ENCODE measurements at places on chromosomes 12 and 14.

DNA sequence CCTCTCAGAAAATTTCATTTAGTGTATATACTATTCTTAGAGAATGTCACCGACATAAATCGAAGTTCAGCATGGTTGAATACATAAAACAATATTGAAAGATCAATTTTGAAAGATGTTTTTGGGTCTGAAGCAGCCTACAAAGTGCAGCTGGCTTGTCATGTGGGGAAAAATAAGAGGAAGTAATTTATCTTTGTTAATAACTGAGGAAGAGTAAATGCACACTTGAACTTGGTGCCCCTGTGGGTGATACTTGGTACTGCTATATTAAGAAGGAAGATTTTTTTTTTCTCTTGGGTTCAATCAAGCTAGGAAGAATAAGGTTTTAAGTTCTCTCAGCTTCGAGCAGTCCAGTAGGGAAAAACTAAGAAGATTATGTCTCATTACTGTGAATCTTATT, 661.3 kb downstream of the RPL10L start:
- peak; percentile 19 for DNase-seq

DNA sequence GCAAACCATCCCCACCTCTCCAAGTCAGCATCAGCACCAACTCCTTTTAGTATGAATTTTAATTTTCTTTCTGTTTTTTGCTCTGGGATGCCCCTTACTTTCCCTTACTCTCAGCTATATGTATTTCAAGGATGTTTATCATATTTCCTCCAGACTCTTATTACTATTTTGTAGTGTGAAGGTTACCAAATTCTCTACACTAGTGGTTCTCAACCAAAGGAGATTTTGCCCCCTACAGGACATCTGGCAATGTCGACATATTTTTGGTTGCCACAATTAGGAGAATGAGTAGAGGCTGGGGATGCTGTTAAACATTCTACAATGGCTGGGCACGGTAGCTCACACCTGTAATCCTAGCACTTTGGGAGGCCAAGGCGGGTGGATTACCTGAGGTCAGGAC, 29.1 kb upstream of the SOS2 start:
- DNase-seq, result peak; percentile 61

- no peak for DNase-seq
Measured at GRCh38 chr14:24943024-24943423, 106.9 kb downstream of the STXBP6 start.

DNA sequence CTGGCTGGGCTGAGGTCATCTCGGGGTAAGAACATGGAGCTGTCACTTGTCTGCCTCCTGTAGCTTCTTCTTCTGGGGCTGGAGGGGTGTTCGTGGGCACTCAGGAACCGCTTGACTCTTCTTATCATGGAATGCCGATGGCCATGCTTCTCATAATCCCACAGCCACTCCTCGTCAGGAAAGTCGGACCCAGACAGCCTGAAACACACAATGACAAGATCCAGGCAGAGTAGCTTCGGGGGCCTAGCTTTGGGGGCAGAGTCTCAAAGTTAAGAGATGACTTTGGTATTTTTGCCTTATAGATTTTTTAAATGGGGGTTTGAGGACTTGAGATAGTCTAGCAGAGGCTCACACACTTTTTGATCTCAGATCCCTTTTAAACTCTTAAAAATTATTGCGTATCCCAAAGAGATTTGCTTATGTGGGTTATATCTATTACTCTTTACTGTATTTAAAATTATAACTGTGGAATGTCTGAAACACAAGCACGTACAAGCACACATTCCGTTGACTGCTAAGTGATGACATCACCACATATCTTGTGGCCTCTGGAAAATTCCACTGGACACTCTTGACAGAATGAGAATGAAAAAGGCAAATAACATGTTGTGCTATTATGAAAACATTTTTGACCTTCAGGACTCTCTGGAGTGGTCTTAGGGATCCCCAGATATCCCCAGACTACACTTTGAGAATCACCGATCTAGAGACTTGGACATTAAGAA, 43.3 kb downstream of the BEST3 start:
- DNase-seq, result no peak

GRCh38 chr12:106794369-106794768, 19.9 kb downstream of the RIC8B start:
- DNase-seq, result no peak

DNA sequence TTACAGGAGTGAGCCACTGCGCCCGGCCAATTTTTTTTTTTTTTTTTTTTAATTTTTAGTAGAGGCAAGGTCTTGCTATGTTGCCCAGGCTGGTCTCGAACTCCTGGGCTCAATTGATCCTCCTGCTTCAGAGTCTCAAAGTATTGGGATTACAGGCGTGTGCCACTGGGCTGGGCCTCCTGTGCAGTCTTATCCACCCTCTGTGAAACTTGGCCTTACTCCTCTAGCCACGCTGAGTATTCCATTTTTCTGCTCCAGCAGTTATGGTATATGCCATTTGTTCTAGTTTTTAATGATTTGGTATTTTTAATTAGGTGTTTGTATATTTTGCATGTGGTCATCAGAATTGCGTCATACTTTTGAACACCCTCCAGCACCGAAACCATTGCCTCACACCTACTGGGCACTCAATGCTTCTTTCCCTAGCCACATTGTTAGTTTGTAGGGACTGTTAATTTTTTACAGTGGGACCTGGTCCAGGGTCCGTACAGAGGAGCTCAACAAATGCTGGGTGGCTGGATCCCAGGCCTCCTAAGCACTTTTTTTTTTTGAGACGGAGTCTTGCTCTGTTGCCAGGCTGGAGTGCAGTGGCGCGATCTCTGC, 11.4 kb downstream of the RIOX1 start:
- DNase-seq, result peak; percentile 23

- DNase-seq, result no peak
Measured at GRCh38 chr14:37623426-37623951, 28.1 kb downstream of the TTC6 start.

DNA sequence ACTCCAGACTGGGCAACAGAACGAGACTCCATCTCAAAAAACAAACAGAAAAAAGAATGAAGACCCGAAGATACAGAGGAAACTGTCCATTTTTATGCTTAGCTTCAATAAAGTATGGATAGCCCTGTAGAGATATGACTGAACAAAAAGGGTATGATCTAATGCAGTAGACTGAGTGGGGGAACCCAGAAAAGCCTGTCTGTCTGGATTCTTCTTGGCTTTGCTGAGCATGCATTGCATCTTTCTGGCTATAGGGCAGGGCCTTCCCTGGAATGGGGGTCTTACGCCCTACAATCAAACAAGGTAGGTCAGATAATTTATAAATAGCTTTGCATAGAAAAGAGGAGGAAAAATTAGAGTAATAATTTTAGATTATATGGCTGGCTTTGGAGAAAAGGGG, 10.1 kb downstream of the MIA2 start:
- no peak for DNase-seq

GRCh38 chr12:10130042-10130441, at the start of gene CLEC7A:
Gene CLEC7A (minus strand): TSS chr12:10130199. CDS start chr12:10130082, 117 bp downstream.
- DNase-seq, result peak; percentile 37

- no peak for DNase-seq
Measured at GRCh38 chr12:58896278-58896677, 24.0 kb downstream of the LRIG3 start.

DNA sequence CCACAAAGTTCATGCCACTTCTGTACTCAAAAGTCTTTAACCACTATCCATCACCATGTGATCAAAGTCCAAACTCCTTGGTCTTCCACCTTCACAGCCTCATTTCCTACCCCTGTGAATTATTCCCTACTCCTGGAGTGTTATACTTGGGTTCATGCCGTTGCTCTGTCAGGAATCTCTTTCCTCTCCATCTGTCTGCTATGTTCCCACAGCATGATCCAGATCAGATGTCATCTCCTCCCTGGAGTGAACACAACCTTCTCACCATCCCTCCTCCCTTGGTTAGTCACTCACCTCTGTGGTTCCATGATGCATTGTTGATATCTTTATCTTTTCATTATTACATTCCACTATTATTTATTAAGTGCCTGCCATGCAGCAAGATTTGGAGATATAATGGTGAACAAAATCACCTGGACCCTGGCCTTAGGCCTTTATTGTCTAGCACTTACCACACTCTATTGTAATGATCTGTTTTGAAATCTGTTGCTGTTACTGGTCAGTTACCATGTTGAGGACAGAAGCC, 22.4 kb downstream of the LACRT start:
- DNase-seq, result no peak

DNA sequence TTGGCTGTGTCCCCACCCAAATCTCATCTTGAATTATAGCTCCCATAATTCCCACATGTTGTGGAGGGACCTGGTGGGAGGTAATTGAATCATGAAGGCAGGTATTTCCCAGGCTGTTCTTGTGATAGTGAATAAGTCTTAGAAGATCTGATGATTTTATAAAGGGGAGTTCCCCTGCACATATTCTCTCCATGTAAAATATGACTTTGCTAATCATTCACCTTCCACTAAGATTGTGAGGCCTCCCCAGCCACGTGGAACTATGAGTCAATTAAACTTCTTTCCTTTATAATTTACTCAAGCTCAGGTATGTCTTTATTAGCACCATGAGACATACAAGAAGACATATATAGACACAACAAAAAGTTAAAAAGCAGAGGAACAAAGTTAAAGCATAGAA, 120.0 kb downstream of the CPNE8 start:
- DNase-seq, result no peak

Measured in NB4 (cell line).